ENCODE measurements at places on chromosomes 4 and X. TPM values are rescaled to one million over a fixed set of nuclear protein-coding genes. Genes with fewer than 3 reads are reported as not detected.

The CENPVL3 gene
- 3.3 TPM for total RNA-seq

The IL13RA2 gene
- not detected for total RNA-seq

The MTNR1A gene
- 0.97 TPM for total RNA-seq

The ATP1B4 gene
- total RNA-seq = not detected

The CXCL11 gene
- total RNA-seq = not detected

The GPC3 gene
- total RNA-seq = 106 TPM

The RENBP gene
- 7.1 TPM for total RNA-seq

The RTL3 gene
- not detected for total RNA-seq

The USP17L5 gene
- total RNA-seq = not detected

The APOOL gene
- 8.0 TPM for total RNA-seq

The CPXCR1 gene
- total RNA-seq = not detected

The ADH4 gene
- not detected for total RNA-seq

The BRS3 gene
- not detected for total RNA-seq

The CWH43 gene
- not detected for total RNA-seq

The F9 gene
- total RNA-seq = not detected

The MSANTD1 gene
- 0.83 TPM for total RNA-seq

The SSX1 gene
- not detected for total RNA-seq

The ADH6 gene
- not detected for total RNA-seq

DNA sequence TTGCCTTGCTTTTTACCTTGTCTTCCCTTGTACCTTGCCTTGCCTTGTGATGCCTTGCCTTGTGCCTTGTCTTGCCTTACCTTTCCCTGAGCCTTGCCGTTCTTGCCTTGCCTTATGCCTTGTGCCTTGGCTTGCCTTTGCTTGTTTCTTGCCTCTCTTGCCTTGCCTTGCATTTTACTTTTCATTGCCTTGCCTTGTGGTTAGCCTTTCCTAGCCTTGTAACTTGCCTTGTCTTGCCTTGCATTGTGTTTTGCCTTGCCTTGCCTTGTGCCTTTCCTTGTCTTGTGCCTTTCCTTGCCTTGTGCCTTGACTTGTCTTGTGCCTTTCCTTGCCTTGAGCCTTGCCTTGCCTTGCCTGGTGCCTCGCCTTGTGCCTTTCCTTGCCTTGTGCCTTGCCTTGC lies 84.6 kb downstream of the TAB3 start:
- H3K4me3 ChIP-seq = no peak overlapping the region
- no peaks in the 10 kb centered on the region for H3K27me3 ChIP-seq
- DNase-seq = no peak
- H3K4me1 ChIP-seq = no peaks in the 10 kb centered on the region

- no peak overlapping the region for H3K27ac ChIP-seq
- peaks cover 2% of the 10 kb centered on the region for H3K36me3 ChIP-seq
- H3K4me3 ChIP-seq = no peak overlapping the region
- no peaks in the 10 kb centered on the region for H3K27me3 ChIP-seq
- H3K4me1 ChIP-seq = no peaks in the 10 kb centered on the region
These were observed 28.5 kb upstream of the FGG start for GRCh38 chr4:154640999-154641398.

DNA sequence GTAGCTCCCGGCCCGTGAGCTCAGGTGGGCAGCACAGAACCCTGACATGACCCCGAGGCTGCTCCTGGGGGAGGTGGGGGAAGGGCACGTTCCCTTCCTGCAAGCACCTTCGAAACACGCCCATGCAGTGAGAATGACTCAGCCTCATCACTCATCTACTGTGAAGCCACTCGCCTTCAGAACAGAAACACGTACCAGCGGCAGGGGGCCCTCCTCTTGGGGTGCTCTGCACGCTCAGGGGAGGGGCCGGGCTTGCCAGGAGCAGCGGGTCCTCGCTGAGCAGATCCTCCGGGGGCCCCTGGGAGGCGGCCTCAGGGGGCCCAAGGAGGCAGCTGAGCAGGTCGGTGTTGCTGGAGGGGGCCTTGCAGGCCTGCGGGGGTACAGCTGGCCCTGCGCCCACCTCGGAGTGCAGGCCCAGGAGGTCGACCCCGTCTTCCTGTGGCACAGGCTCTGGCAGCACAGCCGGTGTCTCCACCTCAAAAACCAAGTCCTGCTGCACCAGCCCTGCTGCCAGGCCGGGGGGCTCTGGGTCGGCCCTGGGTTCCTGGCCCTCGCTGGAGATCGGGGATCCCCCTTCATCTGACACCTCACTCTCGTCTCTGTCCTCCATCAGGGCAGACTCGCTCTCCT lies 40.9 kb upstream of the CPLX1 start:
- no peak overlapping the region for H3K27ac ChIP-seq
- no peaks in the 10 kb centered on the region for H3K4me1 ChIP-seq
- H3K36me3 ChIP-seq = peaks cover 49% of the 10 kb centered on the region
- no peak overlapping the region for H3K4me3 ChIP-seq
- H3K27me3 ChIP-seq = no peaks in the 10 kb centered on the region
- DNase-seq = no peak

DNA sequence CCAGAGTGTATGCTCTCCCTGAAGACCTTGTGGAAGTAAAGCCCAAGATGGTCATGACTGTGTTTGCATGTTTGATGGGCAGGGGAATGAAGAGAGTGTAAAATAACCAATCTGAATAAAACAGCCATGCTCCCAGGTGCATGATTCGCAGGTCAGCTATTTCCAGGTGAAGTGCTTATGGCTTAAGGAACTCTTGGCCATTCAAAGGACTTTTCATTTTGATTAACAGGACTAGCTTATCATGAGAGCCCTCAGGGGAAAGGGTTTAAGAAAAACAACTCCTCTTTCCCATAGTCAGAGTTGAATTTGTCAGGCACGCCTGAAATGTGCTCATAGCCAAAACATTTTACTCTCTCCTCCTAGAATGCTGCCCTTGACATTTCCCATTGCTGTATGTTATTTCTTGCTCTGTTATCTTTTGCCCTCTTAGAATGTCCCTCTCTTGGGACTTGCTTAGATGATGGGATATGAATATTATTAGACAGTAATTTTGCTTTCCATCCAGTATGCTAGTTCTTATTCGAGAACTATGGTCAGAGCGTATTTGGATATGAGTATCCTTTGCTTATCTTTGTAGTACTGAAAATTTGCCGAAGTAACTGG lies 88.6 kb downstream of the PLS3 start:
- peak; percentile 41 for DNase-seq
- H3K27ac ChIP-seq = peak overlapping the region; percentile 86
- no peak overlapping the region for H3K4me3 ChIP-seq
- H3K27me3 ChIP-seq = no peaks in the 10 kb centered on the region

DNA sequence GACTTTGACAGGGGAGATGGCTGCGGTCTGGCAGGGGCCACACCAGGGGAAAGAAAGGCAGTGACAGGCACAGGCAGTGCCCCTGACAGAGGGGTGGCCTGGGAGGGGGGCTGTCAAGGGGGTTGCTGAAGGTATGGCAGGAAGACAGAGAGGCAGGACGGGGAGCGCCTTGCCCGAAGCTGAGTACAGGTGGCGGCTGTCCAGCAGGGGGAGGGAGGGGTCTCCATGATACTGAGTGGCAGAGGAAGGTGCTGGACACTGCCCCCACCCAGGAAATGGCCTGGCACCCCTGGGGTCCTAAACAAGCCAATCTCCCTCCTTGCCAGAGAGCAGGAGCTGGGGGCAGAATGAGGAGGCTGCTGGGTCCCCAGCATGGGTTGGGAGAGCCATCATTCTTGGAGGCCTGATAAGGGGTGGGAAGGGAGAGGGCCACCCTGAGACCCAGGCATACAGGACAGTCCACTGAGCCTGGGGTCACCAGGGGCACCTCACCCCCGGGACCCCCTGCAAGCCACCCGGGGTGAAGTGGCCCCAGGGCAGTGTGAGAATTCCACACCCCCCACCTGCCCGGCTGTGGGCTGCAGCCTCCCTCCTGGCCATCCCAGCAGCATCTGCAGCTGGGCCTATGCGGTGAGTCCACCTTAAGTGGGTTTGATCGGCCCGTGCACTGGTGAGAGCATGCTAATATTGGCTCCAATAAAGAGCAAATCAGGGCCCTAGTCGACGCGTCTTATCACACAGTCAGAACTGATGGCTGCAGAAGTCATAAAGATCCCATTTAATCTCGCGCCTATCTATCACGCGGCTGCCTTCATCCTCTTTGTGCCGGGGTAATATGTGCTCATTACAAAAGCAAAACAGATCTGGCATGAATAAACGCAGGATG lies 108.5 kb downstream of the FAM53A start:
- no peaks in the 10 kb centered on the region for H3K27me3 ChIP-seq
- no peak overlapping the region for H3K27ac ChIP-seq
- peaks cover 10% of the 10 kb centered on the region for H3K4me1 ChIP-seq

DNA sequence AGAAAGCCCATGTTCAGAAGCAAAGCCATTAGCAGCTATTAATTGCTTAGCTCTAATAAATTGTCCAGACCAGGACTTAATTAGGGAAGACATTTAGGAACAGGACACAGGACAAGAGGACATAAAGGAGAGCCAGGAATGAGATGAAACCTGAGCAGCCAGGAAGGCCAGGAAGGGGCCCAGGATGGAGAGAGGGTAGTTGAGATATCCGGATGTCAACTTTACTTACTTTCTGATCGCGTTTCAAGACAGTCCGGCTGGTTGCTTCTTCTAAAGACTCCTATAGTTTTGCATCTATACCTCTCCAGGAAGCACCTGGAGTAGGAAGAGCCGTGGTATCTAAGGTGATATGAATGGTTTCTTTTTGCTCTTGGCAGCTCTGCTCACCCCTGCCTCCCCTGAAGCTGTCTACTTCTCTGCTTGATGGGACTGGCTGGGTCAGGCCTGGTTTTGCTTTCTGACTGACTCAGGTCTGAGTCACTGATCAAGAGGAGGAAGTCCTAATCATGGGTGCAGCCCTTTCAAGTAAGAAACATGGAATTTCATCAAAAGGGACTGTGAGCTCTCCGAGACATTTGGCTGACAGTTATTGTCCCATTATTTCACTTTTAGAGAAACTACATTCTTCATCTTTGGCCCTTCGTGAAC lies 733.3 kb downstream of the RPA4 start:
- no peaks in the 10 kb centered on the region for H3K36me3 ChIP-seq
- H3K27ac ChIP-seq = no peak overlapping the region
- no peaks in the 10 kb centered on the region for H3K27me3 ChIP-seq
- H3K4me1 ChIP-seq = no peaks in the 10 kb centered on the region
- H3K4me3 ChIP-seq = no peak overlapping the region

DNA sequence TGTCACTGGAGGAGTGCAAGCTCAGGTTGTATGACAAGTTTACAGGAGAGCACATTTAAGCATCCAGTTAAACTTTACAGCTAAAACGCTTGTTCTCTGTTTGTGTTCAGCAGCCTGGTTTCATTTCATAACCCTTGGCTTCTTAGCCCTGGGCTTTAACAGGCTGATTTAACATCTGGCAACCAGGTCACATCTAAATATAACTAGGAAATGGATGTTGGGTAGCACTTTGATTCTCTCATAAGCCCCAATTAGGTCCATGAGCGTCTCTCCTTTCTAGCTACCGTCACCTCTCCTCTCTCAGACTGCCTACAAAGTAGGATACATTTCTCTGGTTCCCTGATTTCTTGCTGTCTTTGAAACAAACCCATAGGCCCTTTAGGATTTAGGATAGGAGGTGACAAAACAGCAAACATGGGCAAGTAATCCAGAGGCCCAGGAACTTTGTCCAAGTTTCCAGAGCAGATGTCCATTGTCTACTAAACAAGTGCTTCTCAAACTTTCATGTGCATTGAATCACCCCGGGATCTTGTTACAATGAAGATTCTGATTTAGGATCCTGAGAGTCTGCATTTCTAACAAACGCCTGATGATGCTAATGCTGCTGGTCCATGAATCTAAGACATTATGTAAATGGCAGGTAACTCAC lies 22.5 kb downstream of the OTUD6A start:
- H3K4me3 ChIP-seq = no peak overlapping the region
- H3K36me3 ChIP-seq = no peaks in the 10 kb centered on the region
- no peak for DNase-seq
- H3K27me3 ChIP-seq = no peaks in the 10 kb centered on the region
- no peak overlapping the region for H3K27ac ChIP-seq
- H3K4me1 ChIP-seq = no peaks in the 10 kb centered on the region

- no peak overlapping the region for H3K4me3 ChIP-seq
- no peaks in the 10 kb centered on the region for H3K27me3 ChIP-seq
- H3K36me3 ChIP-seq = no peaks in the 10 kb centered on the region
- DNase-seq = no peak
- H3K4me1 ChIP-seq = no peaks in the 10 kb centered on the region
These were observed 30.1 kb downstream of the HPF1 start for GRCh38 chr4:169727616-169728015.

DNA sequence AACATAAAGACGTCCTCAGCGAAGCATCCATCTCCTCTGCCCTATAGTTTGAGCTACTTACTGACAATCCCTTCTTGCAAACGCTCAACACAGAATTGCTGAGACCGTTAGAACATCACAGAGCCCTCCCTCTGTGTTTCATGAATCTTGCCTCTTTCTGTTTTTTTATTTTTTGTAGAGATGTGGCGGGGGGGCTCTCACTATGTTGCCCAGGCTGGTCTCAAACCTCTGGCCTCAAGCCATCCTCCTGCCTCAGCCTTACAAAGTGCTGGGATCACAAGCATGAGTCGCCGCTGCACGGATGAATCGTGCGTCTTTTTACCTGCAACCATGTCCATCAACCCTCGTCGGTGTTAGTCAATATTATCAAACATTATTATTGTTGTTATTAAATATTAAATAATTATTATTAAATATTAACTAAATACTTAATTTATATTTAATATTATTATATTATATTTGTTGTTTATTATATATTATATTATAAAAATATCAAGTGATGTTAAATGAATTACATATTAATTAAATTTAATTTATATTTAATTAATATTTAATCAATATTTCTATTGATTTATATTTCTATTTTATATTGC lies 200.7 kb downstream of the CRLF2 start:
- H3K27ac ChIP-seq = no peak overlapping the region
- H3K36me3 ChIP-seq = no peaks in the 10 kb centered on the region
- no peaks in the 10 kb centered on the region for H3K27me3 ChIP-seq
- H3K4me3 ChIP-seq = no peak overlapping the region
- no peak for DNase-seq

DNA sequence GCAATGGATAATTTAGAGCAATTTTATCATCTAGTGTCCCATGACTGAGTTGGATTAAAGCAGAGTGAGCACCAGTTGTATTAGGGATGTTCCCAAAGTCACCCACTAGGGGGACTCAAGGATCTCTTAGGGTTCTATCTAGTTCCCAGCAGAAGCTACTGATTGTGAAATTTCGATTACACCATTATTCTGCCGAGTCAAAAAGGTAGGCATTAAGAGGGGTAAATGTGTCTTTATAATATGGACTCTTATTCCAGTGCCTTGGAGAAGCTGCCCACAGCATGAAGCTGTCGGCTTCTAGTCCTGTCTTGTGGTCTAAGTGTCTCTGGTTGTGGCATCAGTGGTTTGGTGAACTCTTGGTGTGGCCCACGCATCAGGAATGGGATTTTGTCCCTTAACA lies 53.3 kb downstream of the RGS12 start:
- H3K36me3 ChIP-seq = no peaks in the 10 kb centered on the region
- no peak overlapping the region for H3K27ac ChIP-seq
- peaks cover 5% of the 10 kb centered on the region for H3K4me1 ChIP-seq
- H3K4me3 ChIP-seq = no peak overlapping the region

GRCh38 chr4:132498215-132498614 lies 650.9 kb upstream of the PCDH10 start:
- H3K27me3 ChIP-seq = no peaks in the 10 kb centered on the region
- H3K36me3 ChIP-seq = peaks cover 20% of the 10 kb centered on the region
- no peak overlapping the region for H3K4me3 ChIP-seq
- no peak for DNase-seq
- peaks cover 7% of the 10 kb centered on the region for H3K4me1 ChIP-seq
- no peak overlapping the region for H3K27ac ChIP-seq

- no peak for DNase-seq
- peaks cover 15% of the 10 kb centered on the region for H3K36me3 ChIP-seq
- H3K27ac ChIP-seq = no peak overlapping the region
- H3K4me3 ChIP-seq = no peak overlapping the region
These were observed 446.3 kb upstream of the FSTL5 start for GRCh38 chr4:162610116-162610515.
